ENCODE measurements at places on chromosomes 7 and 10. TPM values are rescaled to one million over a fixed set of nuclear protein-coding genes. Genes with fewer than 3 reads are reported as not detected.

The CCDC172 gene
- polyA plus RNA-seq = not detected

The SLC18A3 gene
- not detected for polyA plus RNA-seq

GRCh38 chr10:80946957-80947726, 409.4 kb downstream of the SH2D4B start:
- no peak for DNase-seq

- no peak for DNase-seq
These were observed 91.0 kb downstream of the ZMIZ1 start for GRCh38 chr10:79159785-79160184.

DNA sequence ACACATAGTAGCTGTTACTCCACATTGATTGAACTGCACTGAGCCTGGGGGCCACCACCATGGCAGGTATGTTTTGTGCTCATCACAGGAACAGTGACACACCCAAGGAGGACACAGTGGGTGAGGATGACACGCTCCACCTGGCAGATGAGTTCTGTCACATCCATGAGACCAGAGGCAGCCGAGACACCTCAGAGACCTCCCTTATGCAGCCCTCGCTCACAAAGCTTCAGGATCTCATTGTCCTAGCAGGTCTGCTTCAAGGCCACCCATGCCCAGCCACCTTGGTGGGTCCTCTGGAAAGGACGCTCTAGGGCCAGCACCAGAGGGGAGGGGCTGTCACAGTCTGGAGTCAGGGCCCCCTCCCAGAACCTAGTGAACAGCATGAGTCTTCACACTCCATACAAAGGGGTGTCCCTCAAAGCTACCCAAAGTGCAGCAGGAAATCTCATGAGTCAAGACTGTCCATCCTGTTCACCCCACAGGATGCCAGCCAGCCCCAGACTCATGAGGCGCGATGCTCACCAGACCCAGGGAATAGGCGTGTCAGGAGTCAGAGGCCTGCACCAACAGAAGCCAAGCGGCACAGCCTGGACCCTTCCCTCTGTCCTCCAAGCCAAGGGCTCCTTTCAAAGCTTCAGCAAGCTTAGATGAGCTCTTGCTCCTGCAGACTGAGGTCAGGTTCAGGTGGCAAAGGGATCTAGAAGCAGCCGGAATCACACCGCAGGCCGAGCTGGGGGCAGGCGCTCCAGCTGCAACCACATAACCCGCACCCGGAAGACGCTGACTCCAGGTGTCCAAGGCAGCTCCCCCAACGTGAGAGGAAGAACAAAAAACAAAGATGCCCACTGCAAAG, 9.6 kb downstream of the FAM53B start:
- no peak for DNase-seq
